ENCODE measurements at places on chromosomes 1 and 21.

GRCh38 chr1:221772117-221772516 is 30.2 kb upstream of the DUSP10 start:
- DNase-seq = no peak

DNA sequence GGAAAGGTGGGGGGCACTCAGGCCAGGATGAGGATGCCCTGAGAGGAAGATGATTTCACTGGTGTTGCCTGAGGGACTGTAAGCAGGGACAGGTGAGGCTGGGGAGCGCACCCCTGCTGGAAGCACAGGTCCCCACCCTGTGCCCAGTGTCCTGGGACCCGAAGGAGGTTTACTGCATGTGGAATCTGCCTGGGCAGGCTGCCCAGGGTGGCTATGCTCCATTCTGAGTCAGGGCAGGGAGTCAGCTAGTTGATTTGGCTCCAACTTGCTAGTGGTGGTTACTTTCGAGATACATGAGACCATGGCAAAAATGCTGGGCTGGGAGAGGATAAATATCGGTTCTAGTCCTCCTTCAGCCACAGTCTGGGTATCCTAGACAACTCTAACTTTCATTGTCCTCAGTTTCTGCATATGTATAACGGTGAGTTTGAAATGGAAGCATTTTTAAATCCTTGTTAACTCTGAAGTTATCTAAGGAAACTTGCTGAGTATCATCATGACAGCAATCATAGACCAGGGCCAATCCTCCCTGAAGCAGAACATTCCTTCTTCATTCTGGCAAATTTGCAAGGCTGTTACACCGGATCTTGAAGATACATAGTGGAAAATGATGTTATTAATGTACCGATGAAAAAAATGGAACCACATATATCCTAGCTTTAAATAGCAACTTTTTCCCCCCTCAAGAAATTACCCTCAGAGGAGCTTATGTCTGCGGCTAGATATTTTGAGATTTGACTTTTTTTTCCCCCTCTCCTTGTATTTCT is 7.7 kb downstream of the TLR5 start:
- DNase-seq = peak; percentile 59

DNA sequence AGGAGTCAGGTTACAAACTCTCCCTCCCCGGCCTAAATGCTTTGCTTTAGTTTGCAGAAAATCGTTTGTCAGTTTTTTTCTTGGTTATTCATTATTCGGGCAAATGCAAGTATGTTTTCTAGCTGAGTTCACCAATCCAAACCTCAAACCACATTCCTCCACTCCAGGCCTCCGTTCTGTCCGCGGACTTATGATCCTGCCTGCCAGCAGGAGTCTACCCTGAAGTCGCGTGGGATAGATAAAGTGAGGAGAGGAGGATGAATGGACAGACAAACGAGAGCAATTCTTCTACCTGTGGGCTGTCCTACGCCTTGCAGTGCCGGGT is 1.3 kb downstream of the ADAMTS1 start:
- peak; percentile 58 for DNase-seq

DNA sequence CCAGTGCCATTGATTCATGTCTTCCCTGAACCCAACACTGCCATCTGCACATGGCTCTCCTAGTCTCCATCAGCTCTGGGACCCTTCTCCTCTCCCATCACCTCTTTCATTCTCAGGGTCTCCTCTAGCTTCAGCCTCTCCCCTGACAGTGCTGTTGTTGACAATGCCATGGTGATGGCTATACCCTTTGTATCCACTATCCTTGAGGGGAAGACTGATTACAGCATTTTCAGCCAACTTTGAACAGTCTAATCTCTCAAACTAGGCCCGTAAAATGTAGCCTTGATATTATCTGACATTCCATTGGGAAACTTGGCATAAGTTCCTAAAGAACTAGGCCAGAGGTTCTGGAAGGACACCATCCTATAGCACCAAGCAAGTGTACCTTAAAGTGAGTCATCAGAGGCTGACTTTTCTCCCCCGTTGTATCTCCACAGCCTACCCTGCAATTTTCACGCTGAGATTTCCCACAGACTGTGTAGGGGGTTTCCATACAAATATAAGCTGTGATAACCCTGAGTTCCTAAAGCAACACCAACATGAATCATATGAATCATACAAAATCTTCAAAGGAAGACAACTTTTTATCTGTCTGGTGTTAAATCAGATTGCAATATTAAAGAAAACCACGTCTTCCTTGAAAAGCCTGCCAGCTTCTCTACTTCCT is 5.8 kb downstream of the HAO2 start:
- no peak for DNase-seq

GRCh38 chr1:185980891-185981290 is 246.7 kb downstream of the HMCN1 start:
- no peak for DNase-seq

DNA sequence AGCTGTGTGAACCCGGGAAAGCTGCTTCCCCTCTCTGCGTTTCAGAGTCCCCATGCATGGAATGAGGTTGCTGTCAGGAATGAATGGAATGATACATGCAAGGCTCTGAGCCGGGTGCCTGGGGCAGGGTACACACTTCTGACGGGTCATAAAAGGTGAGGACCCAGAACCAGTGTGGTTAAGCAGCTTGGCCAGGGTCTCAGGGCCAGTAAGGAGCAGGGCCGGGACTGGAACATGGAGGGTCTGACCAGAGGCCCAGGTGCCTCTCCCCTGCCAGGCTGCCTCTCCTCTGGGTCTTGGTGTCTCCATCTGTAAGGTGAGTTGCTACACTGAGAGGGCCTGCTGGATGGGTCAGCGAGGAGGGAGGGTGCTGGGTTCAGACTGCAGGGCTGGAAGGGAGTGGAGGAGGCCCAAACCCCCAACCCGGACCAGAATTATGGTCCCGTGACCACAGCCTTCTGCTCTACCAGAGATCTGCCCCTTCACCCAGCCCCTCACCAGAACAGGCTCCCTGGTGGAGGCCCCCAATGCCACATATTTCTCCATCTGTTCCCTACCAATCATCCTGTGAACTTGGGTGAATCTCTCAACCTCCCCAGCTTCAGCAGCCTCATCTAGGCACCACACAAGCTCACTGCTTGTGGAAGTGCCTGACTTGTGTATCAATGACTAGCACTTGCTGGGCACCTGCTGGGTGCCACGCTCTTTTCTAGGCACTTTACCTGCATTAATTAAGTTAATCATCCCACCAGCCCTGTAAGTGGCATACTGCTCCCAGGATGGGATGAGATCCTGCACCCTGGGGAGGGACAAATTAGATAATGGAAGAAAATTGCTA is 16.2 kb upstream of the LRP8 start:
- peak; percentile 47 for DNase-seq

DNA sequence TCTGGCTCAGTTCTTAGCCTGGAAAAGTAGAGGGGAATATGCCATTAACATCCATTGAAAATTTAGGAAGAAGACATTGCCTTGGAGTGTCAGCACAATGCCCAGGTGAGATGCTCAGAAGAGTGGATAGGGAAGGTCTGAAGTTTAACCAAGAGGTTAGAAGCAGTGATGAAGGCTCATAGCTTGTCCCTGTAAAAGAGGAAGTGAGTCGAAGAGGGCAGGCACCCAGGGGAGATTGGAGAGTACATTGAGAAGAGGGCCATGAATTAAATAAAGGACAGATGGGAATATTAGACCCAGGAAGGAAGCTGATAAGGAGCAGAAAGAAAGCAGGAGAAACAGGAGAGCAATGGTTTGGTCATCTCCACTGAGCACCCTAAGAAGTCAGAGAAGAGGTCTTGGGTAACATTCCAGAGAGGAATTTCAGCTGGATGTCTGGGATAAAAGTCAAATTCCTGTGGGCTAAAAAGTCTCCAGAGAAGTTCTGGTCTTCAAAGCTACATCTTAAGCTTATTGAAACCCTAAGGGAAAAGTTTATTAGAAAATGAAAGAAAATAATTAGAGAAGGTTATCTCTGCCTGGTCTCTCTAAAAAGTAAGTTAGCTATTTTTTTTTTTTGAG is 17.3 kb downstream of the C8B start:
- no peak for DNase-seq

GRCh38 chr1:27724961-27725373 is 794 bp upstream of the FAM76A start:
- DNase-seq = no peak

DNA sequence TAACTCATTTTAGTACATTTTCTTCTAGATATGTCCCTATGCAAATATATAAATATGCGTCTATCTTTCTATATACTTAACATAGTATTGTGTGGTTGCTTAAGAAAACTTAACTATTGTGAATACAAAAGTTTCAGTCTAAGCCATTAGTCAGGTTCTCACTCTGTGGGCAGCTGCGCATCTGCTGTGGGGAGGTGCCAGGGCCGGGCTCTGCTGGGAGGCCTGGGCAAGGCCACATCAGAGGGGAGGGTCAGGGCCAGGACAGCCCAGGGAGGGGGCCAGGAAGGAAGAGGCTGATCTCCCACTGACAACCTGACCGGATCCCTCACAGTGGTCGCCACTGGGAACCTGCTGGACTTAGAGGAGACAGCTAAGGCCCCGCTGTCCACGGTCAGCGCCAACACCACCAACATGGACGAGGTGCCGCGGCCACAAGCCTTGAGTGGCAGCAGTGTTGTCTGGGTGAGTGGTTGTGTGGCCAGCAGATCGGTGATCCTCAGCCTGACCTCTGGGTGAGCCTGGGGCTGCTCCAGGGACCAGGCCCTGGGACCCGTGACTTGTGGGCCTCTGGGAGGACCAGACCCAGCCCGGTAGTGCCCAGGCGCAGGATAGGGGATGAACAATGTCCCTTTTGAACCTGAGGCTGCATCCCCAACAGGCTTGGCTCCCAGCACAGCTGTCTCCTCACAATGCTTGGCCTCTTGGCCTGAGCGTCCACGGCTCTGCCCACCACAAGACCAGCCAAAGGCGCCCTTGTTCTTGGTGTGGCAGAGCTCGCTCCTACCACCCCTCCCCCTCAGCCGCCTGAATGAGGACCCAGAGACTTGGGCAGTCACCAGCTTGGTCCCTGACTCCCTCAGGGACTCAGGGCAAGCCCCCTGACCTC is 20.2 kb downstream of the LDLRAP1 start:
- DNase-seq = no peak

DNA sequence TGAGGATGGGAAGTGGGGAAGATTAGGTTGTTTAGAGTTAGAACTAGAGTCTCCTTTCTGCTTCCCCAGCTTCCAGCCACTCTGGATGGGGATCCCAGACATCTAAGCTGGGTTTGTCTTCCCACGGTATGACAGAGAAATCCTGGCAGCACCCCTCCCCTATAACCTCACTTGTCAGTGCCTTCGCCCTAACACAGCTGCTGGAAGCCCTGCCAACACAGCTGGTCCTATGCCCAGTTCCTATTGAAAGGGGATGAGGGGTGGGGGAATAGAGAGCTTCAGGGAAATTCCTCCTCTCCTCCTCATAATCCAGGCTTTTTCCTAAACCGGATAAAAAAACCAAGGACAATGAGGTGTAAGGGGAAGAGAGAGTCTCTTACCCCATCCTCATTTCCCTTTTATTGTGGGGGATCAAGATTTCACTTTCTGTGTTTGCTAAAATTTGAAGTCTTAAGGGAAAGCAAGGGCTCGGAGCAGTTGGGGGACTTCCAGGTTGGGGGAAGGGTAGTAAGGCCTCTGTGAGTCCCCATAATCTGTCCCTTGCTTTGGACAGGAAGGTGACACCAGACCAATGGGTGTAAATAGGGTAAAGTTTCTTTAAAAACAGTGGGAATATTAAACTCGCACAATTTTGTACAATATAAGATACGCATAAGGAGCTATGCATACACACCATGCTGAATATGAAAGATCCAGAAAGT is 590 bp downstream of the TMOD4 start:
- no peak for DNase-seq

DNA sequence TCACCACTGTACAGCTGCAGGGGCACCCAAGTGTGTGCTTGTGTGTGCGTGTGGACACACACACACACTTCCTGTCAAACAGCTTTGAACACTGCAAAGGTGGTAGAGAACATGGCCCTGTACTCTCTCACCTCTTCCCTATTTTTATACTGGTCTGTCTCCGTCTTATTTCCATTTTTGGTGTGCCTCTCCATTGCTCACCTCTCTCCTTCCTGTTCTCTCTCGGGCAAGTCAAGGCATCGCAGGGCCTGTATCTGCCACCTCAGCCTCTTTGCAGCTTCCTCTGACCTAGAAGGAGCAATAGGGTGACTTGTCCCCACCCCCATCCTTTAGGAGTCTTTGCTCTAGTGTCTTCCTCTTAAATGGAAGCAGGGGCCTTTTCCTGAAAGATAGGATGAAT is 2.2 kb downstream of the SMCP start:
- no peak for DNase-seq

GRCh38 chr1:1359308-1359663 is 931 bp upstream of the MXRA8 start:
- peak; percentile 85 for DNase-seq

GRCh38 chr21:43315244-43316137 is 111.4 kb downstream of the SIK1 start:
- no peak for DNase-seq

- DNase-seq = peak; percentile 80
Observed at GRCh38 chr1:201896951-201897391, 8.3 kb downstream of the SHISA4 start.

- DNase-seq = no peak
Observed at GRCh38 chr1:195754874-195755273, 853.4 kb downstream of the KCNT2 start.

DNA sequence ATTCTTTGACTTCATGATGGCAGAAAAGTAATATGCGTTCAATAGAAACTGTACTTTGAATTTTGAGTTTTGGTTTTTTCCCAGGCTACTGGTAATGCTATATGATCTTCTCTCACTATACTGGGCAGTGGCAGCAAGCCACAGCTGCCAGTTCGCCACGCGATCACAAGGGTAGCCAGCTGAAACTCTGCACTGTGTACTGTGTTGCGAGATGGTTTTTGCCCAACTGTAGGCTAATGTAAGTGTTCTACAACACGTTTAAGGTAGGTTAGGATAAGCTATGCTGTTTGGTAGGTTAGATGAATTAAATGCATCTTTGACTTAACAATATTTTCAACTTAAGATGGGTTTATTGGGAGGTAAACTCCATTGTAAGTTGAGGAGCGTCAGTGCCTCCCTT is 123.1 kb downstream of the NRDC start:
- DNase-seq = no peak

GRCh38 chr1:154720328-154721297 is 112.6 kb upstream of the ADAR start:
- no peak for DNase-seq

DNA sequence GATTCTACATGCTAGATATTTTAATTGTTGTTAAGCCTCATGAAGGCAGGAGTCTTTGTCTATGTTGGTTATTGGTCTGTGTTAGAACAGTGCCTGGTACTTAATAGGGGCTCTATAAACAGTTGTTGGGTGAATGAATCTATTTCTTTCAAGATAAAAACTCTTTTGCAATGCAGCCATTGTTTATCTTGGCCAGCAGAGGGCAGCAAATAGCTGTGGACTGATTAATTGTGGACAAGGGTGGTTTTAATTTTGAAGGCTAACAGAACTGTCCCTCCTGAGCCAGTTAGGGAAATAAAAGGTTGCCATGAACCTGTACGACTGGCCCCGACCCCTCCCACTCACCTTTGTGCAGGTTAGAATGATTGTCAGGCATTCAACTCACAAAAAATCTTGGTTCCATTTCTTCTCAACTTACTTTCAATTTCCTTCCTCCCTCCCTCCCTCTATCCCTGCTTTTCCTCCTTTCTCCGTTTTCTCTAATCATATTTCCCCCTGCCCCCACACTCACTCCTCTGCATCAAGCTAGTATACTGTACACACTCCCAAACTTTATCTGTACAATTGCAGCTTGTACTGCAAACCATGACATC is 66.3 kb upstream of the DIRAS3 start:
- peak; percentile 31 for DNase-seq

- DNase-seq = no peak
Observed at GRCh38 chr1:192238421-192238820, 78.4 kb upstream of the RGS21 start.

- DNase-seq = no peak
Observed at GRCh38 chr1:187641463-187641862, 812.7 kb downstream of the PLA2G4A start.
